ENCODE measurements at places on chromosomes 5 and 9.
A peak's percentile ranks its signal among the peaks of the same experiment; 100 is the strongest.

DNA sequence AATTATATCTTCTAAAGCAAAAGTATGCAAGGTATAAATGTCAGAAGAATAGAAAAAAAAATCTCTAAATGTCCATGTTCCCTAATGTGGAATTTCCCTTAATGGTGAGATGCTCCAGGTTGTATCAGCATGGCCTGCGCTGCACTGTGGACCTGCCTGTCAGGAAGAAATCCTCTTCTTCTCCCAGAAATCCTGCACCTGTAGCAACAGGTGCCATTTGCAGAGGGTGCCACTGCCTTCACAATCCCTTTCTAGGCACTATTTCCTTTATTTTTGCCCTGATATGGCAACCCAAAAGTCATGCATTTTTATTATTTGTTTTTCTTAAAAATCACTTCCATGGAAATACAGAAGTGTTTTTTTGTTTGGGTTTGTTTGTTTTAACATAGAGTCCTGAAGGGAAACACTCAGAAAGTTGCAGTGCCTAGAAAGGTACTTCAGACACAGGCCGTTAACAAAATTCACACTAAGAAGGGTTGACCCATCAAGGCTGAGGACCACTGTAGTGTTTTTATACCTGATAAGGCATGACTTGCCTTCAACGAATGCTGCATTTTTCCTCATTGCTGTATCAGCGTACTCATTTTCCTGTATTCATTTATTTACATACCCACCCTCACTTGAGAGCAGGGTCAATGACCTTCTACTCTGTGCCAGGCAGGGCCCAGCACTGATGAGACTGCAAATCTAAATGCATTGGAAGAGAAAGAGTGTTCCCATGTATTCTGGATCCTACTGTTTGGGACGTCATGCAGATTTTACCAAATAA lies 177.8 kb downstream of the SNX18 start:
- DNase-seq: no peak

- peak; percentile 62 for DNase-seq
Observed at GRCh38 chr9:136686794-136687711, at the start of gene AGPAT2. TSS of gene AGPAT2 (minus strand) at chr9:136687457. CDS start at chr9:136687357, 100 bp downstream.

DNA sequence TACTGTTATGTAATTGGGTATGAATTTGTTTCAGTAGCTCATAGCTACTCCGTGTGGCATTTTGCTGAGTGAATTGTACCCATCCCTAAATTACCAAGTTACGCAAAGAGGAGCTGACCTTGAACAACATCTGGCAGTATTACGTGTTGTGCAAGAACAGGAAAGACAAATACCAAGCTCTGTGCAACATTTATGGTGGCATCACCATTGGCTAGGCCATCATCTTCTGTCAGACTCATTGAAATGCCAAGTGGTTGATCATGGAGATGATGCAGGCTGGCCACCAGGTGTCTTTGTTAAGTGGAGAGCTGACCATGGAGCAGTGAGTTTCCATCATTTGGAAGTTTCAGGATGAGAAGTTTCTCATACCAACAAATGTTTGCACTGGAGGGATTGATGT lies 15.0 kb downstream of the ZSWIM6 start:
- no peak for DNase-seq

- peak; percentile 37 for DNase-seq
Observed at GRCh38 chr5:108046955-108047670, 334.8 kb downstream of the FBXL17 start.

DNA sequence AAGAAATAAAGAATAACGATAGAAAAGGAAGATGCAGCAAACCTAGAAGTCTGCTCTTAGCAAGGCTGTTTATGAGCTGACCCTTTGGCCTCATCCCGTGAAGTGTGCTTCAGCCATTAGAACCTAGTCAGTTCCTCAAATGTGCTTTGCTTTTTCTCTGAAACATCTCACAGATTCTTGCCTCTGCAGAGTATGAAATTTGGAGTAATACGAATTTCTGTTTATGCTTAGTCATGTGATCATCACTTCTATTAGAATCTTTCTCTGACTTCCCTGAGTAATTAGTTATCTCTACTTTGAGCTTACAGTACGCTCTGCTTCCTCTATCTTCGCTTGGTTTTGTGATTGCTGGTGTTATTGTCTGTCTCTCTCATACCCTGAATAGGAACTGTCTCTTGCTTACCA lies 11.3 kb downstream of the CYSTM1 start:
- no peak for DNase-seq

GRCh38 chr5:77235846-77236721 lies 25.6 kb downstream of the PDE8B start:
- peak; percentile 42 for DNase-seq

DNA sequence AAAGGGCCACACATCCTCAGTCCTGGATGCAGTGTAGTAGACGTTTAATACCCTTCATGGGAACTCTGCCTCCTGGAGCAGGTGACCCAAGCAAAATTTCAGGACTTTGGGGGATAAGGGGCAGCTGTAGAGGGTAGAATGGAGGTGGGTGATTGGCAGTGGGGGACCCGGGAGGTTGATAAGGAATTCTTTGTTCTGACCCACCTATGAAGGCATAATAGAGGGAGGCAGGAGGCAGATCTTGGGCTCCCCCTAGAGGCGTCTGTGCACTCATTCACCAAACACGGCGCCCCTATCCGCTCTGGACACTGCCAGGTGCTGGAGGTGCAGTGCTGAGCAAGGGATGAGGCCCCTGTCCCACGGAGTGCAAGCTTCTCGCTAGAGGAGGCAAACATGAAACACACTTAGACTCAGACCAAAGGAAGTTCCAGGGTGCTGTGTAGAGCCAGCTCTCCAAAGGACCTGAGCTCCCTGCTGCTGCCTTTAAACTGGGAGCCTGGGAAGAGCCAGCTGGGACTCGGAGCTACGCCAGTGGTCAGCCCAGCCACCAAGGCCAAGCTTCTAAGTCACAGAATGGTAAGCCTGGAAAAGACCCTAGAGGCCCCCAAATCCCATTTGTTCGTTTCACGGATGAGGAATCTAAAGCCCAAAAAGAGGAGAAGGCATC lies 7.7 kb downstream of the IL17B start:
- peak; percentile 69 for DNase-seq

Data from EH (cell line).